ENCODE measurements at places on chromosomes 5 and 9.

DNA sequence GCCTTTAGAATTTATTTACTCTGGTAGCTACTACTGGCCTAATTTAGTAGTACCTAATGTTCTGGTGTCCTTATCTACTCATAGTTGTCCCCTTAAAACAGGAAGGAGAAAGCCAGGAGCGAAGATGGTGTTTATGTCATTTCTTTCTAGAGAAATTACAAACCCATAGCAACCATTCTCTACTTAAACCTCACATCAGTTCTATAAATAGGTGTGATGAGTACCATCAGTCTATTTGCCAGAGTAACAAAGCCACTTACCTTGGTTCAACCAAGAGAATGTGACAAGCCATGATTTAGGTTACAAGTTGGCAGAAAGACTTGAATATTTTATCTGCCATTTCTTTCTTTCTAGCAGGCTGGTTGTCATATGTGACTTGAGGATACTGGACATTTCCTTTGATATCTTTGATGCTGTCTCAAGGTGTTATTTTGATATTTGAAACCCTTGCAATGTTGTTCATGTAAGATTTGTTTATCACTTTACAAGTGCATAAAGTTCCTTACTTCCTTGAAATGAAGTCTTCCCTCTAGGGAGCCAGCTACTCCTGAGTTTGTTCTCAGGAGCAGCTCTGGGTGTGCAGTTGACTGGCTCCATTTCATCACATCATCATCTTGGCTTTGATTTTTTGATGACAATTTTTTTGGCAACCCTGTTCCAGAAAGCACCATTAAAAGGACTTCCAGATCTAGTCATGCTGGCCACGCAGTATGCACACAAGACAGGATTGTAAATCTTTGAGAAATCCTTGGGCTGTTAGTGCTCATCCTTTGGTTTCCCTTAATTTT lies 286.8 kb downstream of the ARHGAP26 start:
- DNase-seq = no peak

- no peak for DNase-seq
Observed at GRCh38 chr5:175288048-175288621, 155.8 kb downstream of the DRD1 start.

GRCh38 chr9:224582-225520 lies 10.2 kb downstream of the DOCK8 start:
- no peak for DNase-seq

DNA sequence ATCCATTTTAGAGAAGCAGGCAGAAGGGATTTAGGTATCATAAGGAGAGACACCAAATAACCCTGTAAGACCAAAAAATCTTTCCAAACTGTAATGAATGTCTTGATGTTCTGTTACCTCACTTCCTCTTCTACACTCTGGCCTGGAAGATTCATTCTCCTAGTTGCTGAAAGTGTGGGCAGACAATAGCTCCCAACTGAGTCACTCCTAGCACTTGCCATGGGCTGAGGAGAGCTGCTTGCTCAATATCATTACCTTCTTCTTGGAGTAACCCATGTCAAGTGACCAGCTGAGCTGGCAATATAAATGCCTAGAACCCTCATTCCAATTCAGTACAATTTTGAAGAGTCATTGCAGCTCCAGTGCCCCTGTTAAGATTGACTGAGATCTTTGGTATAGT lies 1985.5 kb upstream of the CDH6 start:
- DNase-seq = no peak

- no peak for DNase-seq
Observed at GRCh38 chr5:59500014-59500413, 393.5 kb downstream of the PDE4D start.

All from activated CD4-positive, alpha-beta T cell treated with anti-CD3 and anti-CD28 coated beads for 48 hours (primary cell).